ENCODE measurements at places on chromosomes 12 and 14. TPM values are rescaled to one million over a fixed set of nuclear protein-coding genes. Genes with fewer than 3 reads are reported as not detected.

DNA sequence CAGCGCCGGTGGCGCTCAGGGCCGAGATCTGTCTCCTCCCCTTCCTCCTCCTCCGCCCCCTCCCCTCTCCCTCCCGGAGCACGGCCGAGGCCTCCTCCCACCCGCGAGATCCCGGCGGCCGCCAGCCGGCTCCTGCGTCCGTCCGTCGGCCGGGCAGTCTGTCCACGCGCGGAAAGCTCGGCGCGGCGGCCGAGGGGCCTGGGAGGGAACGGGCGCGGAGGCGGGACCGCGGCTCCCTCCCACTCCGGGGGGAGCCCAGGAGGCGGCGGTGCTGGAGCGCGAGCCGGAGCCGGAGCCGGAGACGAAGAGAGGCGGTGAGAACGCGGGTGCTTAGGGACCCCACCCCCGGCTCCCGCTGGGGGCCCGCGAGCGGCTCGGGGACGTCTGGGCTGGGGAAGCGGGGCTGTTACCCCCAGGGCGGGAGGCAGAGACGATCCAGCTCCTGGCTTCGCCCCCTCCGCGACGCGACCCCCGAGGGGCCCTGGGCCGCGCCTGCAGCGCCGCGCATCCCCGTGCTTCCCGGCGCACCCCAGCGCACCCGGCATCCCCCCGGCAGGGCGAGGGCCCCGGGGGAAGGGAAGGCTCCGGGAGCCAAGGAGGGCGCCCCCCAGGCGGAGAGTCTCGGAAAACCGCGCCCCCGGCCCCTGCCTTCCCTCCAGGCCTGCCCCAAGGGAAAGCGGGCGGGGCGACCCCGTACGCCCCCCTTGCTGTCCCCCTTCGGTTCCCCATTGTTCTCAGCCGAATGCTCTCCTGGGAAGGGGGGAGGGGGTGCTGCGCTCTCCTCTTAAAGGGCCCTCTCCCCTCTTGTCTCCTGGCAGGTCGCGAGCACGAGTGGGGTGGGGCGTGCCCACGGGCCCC, at the start of gene DTX1:
Gene DTX1, plus strand, starts transcription at position 100 of the 858 bp plus-strand sequence. CDS start 1,463 bp downstream, outside the sequence.
- H3K4me3 ChIP-seq: peak within 1 kb of the TSS; percentile 69
- peaks cover 16% of the 10 kb centered on the region for H3K4me1 ChIP-seq
- H3K27ac ChIP-seq: no peak within 1 kb of the TSS
- peak; percentile 49 for DNase-seq
- no peaks in the 10 kb centered on the region for H3K27me3 ChIP-seq

- H3K36me3 ChIP-seq: no peaks in the 10 kb centered on the region
- no peak for DNase-seq
- no peak overlapping the region for H3K27ac ChIP-seq
- H3K4me1 ChIP-seq: peaks cover 10% of the 10 kb centered on the region
- no peak overlapping the region for H3K4me3 ChIP-seq
These were observed 27.1 kb upstream of the RNU6-8 start for GRCh38 chr14:32230181-32230580.

- no peaks in the 10 kb centered on the region for H3K27me3 ChIP-seq
- no peak for DNase-seq
- H3K4me1 ChIP-seq: no peaks in the 10 kb centered on the region
- H3K36me3 ChIP-seq: no peaks in the 10 kb centered on the region
These were observed 1021.5 kb upstream of the TMEM132C start for GRCh38 chr12:127245437-127245836.

- no peaks in the 10 kb centered on the region for H3K27me3 ChIP-seq
- DNase-seq: peak; percentile 53
- H3K36me3 ChIP-seq: peaks cover 14% of the 10 kb centered on the region
- peaks cover 58% of the 10 kb centered on the region for H3K4me1 ChIP-seq
- peak overlapping the region; percentile 92 for H3K4me3 ChIP-seq
These were observed 802 bp downstream of the SUSD6 start for GRCh38 chr14:69612014-69612782.

- H3K4me1 ChIP-seq: no peaks in the 10 kb centered on the region
- H3K4me3 ChIP-seq: no peak overlapping the region
- no peaks in the 10 kb centered on the region for H3K36me3 ChIP-seq
- no peaks in the 10 kb centered on the region for H3K27me3 ChIP-seq
These were observed 87.2 kb downstream of the ZFC3H1 start for GRCh38 chr12:71576496-71576895.

DNA sequence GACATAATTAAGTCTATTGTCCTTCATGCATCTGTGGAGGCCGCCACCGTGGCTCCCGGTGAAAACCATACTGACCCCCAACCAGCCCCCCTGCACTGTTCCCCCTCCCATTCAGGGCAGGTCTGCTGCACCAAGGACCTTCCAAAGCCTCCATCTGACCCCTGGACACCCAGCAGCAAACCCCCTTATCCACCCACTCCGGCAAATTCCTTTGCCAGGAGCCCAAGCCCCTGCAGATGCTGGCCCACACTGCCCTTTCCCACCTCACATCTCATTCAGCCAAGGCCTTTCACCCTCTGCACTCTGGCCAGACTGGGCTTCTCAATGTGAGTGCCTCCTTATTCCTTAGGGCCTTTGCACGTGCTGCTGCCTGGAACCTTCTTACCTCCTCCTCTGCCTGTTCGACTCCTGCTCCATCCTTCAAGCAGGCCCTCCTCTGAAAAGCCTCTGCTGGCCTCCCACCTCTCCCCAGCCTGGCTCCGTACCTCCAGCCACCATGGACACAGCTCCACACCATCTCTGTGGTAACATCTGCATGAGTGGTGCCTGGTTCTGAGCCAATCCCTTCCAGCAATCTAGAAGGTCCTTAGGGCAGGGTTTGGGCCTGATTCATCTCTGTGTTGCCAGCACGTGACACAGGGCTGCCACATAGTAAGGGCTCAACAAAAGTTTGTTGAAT, 230.7 kb downstream of the BCL11B start:
- no peaks in the 10 kb centered on the region for H3K27me3 ChIP-seq
- H3K4me3 ChIP-seq: no peak overlapping the region
- no peaks in the 10 kb centered on the region for H3K36me3 ChIP-seq
- no peak overlapping the region for H3K27ac ChIP-seq

GRCh38 chr12:12176402-12176801, 90.4 kb downstream of the LRP6 start:
- peaks cover 13% of the 10 kb centered on the region for H3K4me1 ChIP-seq
- no peaks in the 10 kb centered on the region for H3K36me3 ChIP-seq
- no peak overlapping the region for H3K27ac ChIP-seq

- no peak overlapping the region for H3K4me3 ChIP-seq
- no peak overlapping the region for H3K27ac ChIP-seq
- DNase-seq: no peak
- H3K27me3 ChIP-seq: peaks cover 56% of the 10 kb centered on the region
- peaks cover 35% of the 10 kb centered on the region for H3K4me1 ChIP-seq
These were observed 38.4 kb upstream of the MANSC4 start for GRCh38 chr12:27818401-27818918.

DNA sequence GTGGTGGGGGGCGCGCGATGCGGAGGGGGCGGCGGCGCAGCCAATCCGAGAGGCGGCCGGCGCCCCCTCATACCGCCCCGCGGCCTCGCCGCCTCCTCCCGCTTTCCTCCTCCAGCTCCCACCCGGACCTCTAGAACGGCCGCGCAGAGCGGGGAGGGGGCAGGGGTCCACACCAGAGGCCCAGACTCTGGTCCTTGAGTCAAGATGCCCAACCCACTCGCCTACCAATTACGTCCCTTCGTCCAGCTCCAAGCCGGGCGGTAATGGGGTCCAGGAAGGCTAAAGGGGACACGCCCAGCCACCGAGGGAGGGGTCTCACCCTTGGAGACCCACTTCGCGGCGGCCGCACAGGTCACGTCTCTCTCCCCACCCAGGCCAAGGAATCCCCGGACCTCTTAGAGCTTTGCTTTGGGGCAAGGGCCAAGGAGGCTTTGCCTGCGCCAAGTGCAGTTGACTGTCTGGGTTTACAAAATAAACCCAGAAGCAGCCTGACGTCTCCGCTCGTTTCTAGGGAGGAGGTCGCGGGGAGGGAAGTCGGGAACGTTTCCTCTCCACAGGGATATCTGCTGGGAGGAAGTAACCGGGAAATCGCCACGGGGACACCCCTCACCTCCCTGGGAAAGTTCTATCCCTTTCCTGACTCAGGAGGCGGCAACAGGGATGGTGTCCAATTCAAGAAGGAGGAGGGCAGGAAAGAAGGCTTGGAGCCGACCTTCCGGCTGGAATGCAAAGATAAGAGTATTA, 394 bp upstream of the AMIGO2 start:
- peaks cover 10% of the 10 kb centered on the region for H3K36me3 ChIP-seq
- H3K4me3 ChIP-seq: peak overlapping the region; percentile 89
- peak overlapping the region; percentile 93 for H3K27ac ChIP-seq
- H3K4me1 ChIP-seq: peaks cover 76% of the 10 kb centered on the region
- no peaks in the 10 kb centered on the region for H3K27me3 ChIP-seq

DNA sequence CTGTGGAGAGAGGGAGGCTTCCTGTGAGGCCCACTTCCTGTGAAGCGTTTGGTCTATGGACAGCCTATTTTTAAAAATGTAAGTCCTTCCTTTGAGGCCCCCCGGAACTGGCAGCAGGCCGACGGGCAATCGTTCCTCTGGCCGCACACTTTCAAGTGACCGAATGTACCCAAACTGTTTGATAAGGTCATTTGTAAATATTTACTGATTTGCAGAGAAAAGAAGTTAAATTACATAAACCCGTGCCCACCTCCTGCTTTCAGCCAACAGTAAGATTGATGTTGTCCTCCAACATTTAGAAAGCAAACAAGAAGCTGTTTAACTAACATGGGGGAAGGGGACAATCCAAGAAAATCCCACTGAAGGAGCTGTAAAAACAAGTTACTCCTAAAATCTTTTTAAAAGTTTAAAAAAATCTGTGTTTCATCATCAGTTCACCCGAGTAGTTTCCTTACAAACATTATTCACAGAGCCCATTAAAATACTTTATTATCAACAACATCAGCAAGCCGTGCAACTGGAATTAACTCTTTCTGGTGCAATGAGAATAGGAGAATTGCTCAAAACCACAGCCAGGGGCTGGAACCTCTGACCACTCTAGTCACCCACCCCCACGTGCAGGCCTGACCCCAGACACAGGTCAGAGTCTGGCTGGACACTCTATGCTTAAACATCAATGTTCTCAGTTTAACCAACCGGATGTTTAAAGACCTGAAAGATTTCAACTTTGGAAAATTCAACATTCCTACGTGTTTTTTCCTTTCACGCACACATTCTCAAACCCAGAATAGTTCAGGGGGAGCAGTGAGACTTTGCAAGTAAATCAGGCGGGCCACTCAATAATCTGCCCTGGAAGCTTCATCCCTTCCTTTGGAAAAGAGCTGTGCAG, 65.3 kb downstream of the FOXN3 start:
- H3K4me3 ChIP-seq: peak overlapping the region; percentile 90
- peak; percentile 11 for DNase-seq
- H3K36me3 ChIP-seq: peaks cover 31% of the 10 kb centered on the region
- peak overlapping the region; percentile 99 for H3K27ac ChIP-seq

DNA sequence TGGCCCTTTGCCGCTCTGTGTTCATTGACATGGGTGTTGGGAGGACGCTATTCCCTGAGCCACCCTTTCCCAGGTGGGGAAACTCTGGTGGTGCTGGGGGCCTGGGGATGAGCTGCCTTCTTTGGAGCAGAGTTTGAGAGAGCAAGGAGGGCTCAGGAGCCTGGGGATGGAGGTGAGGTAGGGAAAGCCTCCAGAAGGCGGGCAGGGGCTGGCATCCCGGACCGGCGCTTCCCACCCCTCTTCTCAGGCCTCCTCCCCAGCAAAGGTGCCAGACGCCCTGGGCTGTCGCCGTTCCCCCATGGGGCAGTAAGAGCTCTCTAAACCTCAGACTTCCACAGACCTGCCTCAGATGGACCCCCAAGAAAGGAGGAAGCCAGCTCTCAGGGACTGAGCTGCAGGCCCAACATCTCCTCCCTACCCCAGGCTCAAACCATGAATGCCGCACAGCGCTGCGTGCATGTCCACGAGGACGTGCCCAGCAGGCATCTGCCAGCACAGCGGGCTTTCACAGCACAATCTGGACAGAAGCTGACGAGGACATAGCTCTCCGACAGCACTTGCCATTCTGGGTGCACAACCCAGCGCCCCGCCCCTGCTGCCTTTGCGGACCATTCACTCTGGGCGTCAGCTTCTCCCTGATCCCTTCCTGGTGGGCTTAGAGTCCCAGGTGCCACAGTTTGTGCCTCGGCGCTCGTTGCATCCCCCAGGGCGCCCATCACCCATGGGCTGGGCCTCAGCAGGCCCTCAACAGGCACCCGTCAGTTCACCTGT, 14.9 kb upstream of the TTC7B start:
- H3K36me3 ChIP-seq: peaks cover 2% of the 10 kb centered on the region
- H3K27ac ChIP-seq: no peak overlapping the region
- DNase-seq: no peak
- no peak overlapping the region for H3K4me3 ChIP-seq

- H3K27me3 ChIP-seq: no peaks in the 10 kb centered on the region
- DNase-seq: no peak
- no peaks in the 10 kb centered on the region for H3K36me3 ChIP-seq
- peaks cover 6% of the 10 kb centered on the region for H3K4me1 ChIP-seq
These were observed 168.2 kb upstream of the SSTR1 start for GRCh38 chr14:38039496-38039895.

DNA sequence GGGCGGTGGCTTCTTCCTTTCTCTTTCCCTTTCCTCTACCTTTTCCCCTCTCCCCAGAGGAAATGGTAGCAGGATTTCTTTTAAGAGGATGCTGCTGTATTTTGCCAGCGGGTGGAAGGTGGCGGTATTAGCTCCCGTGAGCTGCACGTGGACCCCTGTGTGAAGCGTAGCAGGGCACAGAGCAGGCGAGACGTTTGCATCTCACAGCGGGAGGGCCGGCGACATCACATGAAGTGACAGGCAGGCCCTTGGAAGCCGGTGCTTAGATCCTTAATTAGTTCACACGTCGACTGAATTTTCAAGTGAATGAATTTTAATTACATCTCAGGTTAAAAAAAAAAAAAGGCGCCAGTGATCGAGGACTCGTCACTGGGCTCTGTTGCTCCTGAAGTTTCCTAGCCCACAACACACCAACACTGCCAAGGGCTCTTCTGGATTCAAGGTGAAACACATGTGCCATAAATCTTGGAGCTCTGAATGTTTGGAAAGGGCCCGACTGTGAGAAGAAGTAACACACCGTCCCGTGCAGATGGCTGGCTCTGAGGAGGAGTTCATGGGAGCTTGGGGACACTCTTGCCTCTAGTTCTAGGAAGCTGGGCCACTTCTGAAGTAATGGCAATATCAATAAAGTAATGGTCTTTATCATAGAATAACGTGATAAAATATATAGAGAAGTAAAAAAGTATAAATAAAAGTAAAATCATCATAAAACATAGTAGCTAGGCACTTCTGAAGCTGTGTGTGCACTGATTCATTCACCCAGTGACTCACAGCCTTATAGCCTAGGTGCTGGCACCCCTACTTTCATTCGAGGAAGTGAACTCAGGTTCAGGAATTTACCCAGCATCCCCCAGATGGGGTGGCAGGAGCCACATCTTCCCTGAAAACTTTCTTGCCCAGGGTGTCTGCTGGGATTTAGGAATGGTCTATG, 75.3 kb downstream of the AACS start:
- H3K4me3 ChIP-seq: no peak overlapping the region
- H3K27me3 ChIP-seq: no peaks in the 10 kb centered on the region
- DNase-seq: no peak
- no peaks in the 10 kb centered on the region for H3K36me3 ChIP-seq
- H3K27ac ChIP-seq: no peak overlapping the region
- H3K4me1 ChIP-seq: no peaks in the 10 kb centered on the region

LAG3 gene
- total RNA-seq: 188 TPM

FOXG1 gene
- not detected for total RNA-seq

DTX1 gene
- 18.0 TPM for total RNA-seq

SERPINA3 gene
- total RNA-seq: not detected

COQ6 gene
- total RNA-seq: 21.9 TPM

AHNAK2 gene
- total RNA-seq: 0.05 TPM
